ENCODE measurements at places on chromosomes 12 and 14.

DNA sequence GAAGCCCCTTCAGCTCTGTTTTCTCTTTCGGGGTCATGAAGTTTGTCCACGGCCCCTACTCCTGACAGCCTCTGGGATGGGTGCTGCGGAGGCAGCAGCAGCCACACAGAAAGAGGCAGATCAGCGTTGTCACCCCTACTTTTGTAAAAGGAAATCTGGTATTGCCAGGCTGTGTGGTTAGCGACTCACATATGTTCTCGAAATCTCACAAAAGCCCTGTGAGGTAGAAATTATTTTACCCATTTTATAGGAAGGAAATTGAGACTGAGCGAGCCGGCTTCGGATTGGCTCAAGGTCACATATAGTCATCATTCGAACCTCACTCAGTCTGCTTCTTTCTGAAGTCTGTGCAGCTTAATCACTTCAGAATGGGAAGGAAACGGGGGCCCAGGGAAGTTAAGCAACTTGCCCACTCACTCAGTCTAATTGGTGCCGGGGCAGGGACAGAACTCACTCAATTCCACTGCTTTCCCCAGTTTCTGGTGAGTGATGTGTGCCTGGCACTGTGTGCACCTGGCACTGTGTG, 1.1 kb upstream of the CKAP4 start:
- peak; percentile 63 for DNase-seq

GRCh38 chr12:96250119-96250685, 56.0 kb downstream of the ELK3 start:
- DNase-seq: no peak

DNA sequence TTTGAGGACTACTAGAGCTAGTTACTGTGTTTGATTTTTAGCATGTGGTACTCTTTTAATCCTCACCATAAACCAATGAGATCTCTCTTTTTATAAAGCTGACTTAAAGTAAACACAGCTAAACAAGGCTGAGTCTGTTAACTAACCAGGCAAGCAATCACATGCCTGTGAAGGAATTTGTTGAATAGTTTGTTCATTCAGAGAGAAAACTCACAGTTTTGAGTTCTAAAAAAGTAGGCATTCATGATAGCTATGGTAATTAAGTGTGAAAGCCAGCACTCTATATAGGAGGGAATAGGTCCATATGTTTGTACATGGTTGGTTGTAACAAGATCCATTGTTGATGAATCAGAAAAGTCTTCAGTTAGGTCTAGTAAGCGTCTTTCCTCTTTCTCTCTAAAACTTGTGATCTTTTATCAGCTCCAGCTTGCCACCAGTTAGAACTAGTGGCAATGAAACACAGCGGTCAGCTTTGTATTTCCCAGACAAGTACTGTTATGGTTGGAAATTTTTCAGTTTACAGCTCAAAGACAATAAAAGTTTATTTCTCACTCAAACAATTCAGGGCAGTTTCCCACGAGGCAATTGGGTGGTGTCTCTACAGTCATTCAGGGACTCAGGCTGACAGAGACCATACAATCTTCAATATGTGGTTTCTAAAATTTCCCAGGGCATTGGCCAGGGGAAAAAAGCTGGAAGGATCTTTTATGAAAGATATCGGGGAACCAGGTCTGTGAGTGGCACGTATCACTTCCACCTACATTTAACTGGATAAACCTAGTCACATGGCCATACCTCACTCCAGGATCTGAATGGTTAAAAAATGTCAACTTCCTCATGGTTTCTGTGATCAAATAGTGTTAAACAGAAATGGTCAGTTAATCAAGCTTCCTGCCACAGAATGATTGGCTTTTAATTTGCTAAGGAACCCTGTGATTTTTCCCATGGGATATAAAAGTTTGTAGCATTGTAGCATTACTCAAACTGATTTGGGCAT, 203.1 kb downstream of the KIF21A start:
- no peak for DNase-seq

DNA sequence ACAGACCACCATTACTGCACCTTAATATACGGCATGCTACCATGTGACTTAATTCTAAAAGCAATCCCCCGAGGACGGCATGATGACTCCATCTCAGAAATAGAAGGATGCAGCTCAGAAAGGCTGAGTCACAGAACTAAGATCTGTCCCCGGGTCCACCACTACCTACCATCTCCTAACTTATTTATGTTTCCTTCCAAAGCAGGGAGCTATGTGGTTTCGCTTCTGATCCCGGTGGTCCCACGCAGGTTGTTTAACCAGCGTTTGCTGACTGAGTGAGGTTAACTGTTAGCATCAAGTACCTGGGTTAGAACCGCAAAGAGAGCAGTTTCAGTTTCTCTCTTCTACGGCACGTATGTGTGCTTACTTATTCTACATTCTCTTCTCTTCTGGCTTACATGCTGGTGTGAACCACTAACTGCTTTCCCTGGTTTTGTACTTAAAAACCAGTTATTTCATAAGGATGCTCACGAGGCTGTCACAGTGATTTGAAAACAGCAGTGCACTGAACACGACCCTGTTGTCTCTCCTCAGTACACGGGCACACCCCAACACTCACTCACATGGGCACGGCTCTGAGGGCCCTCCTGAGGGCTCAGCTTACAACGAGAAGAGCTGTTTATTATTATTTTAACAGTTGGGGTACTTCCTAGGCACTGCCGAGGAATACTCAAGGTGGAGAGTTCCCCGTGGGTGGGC, 66.7 kb downstream of the CCDC88C start:
- DNase-seq: peak; percentile 79

DNA sequence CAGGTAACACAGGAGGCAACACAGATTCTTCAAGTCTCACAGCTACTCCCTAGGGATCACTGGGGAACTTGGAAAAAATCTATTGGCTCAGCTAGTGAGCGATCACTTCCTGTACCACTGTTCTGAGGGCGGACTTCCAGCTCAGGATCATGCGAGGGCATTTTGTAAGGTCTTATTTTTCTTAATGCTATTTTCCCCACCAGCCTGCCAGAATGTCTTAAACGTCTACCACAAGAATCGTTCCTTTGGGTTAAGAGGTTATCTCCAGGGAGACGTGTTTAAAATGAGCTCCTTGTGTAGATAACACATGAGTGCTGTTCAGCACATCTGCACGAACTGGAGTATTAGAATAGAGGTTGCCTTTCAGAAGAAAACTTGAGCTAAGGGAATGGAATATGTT, 162.6 kb downstream of the ETNK1 start:
- DNase-seq: no peak

DNA sequence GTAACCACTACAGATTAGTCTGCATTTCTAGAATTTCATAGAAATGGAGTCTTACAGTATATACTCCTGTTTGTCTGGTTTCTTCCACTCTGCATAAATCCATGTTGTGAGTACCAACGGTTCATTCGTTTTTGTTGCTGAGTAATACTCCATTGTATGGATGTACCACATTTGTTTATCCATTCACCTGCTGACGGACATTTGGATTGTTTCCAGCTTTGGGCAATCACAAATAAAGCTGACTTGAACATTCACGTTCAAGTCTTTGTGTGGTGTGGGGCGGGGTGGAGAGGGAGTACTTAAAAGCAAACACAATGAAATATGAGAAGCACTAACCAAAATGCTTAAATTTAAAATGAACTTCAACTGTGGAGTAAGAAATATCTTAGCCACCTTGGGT, 7.1 kb downstream of the HECTD4 start:
- DNase-seq: no peak

- DNase-seq: peak; percentile 52
Observed at GRCh38 chr12:132066345-132066685, 77.8 kb downstream of the DDX51 start.

GRCh38 chr14:51676549-51676948, 24.8 kb downstream of the FRMD6 start:
- DNase-seq: no peak

DNA sequence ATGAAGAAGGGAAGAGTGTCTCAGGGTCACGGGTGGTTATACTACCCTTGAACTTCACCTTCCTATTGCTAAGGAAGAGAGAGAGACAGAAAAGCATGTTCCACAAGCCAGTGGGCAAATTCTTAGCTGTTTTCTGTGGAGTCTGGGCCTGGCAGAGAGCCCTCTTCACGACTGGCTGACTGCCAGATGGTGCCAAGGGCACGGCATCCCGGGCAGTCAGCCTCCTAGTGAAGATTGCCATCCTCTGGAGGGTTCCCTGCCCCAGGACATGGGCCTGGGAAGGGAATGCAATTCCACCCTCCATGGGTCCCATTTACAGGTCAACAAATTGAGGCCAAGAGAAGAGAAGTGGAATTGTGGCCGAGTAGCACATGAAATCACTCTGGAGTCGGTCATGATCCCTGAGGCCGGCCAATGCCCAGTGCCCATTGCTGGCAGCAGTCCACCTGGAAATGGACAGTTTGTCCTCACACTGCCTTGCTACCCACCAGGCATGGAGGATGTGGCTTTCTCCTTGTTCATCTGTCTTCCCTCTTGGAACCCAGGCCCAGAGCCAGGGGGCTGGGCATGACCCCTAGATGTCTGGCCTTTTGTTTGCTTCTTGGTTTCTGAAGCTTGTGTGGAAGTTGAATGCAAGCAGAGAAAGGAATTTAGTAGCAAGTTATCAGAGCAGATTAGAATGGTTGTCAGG, 9.9 kb downstream of the TUNAR start:
- no peak for DNase-seq

GRCh38 chr12:85823436-85824180, 12.6 kb downstream of the RASSF9 start:
- DNase-seq: no peak

DNA sequence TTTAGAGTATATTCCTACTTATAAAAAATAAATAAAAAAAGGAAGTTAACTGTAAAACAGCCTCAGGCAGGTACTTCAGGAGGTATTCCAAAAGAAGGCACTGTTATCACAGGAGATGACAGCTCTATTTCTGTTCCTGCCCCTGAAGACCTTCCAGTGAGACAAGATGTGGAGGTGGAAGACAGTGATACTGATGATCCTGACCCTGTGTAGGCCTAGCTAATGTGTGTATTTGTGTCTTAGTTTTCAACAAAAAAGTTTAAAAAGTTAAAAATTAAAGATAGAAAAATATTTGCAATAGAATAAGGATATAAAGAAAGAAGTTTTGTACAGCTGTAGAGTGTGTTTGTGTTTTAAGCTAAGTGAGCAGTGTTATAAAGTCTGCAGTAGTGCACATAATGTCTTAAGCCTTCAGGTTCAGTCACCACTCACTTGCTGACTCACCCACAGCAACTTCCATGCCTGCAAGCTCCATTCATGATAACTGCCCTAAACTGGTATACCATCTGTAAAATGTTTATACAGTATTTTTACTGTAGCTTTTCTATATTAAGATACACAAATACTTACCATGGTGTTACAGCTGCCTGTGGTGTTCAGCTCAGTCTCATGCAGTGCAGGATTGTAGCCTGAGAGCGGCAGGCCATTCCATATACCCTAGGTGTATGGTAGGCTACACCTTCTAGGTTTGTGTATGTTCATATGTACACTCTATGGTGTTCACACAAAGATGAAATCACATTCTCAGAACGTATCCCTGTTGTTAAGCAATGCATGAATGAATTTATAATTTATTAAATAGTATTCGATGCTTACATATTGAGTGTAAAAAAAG, 121.1 kb downstream of the ANO6 start:
- DNase-seq: no peak

DNA sequence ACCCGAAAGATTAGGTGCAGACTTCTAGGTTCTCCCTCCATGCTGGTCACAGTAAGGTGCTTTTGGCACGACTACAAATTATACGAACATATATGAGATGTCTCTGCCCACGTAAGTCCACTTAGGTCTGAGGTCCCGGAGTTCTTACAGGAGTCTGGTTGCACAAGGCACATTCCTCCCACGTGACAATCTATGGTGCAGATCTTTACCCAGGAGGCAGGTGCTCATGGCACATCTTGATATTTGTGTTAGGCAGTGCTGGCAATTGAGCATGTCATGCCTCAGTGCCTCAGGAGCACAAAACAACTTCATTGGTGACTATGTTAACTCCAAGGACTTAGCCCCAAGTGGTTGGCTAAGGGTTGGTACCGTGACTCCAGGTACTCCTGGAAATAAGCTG, 92.0 kb upstream of the AMN1 start:
- no peak for DNase-seq

- no peak for DNase-seq
Observed at GRCh38 chr12:111156304-111156703, 212.6 kb downstream of the PHETA1 start.

GRCh38 chr14:24837280-24838046, 203.5 kb upstream of the GZMB start:
- no peak for DNase-seq

- no peak for DNase-seq
Observed at GRCh38 chr12:105706321-105706972, 376.0 kb downstream of the C12orf75 start.

- no peak for DNase-seq
Observed at GRCh38 chr12:22879203-22879602, 254.2 kb downstream of the ETNK1 start.

DNA sequence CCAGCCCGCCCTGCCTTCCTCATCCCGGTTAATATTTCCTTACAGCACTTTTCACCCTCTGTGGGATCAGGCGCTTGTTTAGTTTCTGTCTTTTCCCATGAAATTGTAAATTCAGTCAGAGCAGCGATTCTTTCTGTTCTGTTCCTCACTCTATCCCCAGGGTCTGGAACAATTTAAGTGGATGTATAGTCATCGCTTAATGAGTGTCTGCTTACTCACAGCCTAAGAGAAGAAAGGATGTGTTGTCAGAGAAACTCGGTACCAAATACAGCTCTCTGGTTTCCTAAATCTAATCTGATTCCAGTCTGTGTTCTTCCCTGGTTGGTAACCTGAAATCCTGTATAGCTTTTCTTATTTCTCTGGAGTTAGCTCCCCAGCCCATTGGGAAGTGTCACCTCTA, 44.9 kb downstream of the FOS start:
- no peak for DNase-seq

DNA sequence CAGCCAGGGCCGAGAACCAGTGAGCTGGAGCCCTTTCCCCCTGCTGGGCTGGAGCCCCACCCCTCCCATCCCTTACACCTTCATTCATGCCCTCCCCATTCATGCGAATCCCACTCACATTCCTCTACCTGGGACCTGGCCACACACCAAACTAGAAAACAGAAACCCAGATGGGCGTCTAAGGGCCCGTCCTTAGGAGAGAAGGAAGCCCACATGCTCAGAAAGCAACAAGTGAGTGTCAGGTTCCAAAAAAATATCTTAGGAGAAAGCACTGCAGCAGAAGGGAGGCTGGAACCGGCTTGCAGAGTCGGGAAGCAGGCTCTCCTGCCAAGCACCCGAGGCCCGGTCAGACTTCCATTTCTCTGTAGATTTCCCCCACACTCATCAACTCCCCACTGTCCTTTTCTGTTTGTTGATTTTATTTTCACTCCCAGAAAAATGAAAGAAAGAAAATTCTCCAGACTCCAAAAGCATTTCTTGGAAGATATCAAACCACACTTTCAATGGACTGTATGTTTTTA, 13.6 kb downstream of the BCL11B start:
- no peak for DNase-seq
